NCI-H1048 (cell line): ENCODE measurements at places on chromosomes 3 and 15.

DNA sequence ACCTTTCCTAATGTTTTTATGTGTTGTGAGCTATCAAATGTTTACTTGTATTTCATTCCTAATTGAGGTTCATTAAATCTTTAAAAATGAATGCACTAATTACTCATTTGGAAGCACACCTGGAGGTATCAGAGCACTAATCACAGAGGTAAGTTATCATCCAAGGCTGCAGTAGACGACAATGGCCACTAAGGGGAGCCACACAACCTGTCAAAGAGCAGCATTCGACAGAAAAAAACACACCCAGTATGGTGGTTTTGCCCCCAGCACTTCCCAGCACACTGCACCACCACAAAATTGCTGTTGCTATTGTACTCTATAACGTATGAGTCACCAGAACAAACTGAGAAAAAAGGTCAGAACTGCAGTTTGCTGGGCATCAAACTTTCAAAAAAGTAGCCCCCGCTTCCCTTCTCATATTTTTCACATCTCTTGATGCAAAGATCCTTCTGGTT, 205.9 kb upstream of the IGF1R start:
- peak; percentile 63 for DNase-seq

DNA sequence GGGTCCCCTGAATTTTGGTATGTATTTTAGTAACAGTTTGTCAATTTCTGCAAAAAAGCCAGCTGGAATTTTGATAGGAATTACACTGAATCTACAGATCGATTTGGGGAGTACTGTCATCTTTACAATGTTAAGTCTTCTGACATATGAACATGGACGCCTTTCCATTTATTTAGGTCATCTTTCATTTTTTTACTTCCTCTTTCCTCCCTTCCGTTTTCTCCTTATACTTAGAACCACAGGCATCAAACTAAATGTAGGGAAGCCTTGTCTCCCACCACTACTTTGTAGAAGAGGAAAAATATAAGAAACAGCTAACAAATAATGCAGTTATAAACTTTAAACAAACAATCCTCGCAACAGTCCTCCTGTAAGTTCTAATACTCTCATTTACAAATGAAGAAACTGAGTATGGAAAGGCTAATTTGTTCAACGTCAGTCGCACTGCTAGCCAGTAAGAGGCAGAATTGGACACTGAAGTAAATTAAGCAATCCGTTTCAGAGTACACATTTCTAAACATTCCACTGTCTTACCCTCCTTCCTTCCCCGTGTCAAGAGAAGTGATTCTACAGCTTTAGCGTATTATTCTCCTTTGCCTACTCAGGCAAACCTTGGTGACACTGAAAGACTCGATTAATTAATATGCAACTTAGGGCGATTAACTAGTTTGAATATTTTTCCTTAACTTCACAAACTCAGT, 25.6 kb downstream of the RHOA start:
- no peak for DNase-seq

- no peak for DNase-seq
These were observed 874 bp downstream of the ZNF662 start for GRCh38 chr3:42906848-42907183.

GRCh38 chr3:25911525-25912295, 121.8 kb downstream of the OXSM start:
- no peak for DNase-seq

DNA sequence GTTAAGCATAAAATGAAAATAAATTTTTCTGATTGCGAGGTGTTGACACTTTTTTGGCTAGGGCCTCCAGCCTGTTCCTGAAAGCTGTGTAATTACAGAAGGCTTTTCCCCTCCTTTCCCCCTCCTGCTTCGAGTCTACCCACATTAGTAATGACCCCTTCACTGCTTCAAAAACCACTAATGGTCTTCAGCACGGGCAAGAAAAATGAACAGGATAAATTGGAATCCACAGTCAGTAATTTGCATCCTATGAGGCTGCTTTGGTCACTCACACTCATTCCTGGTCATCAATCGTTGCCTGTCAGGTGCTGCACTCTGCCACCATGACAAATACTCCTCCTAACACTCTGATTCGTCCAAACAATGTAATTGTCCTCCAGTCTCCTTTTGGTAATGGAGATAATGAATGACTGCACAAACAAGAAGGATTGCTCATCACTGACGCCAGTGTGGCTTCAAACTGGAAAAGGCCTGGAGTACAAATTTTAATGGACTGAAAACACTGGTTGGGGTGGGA, 148.6 kb downstream of the MEIS2 start:
- no peak for DNase-seq

DNA sequence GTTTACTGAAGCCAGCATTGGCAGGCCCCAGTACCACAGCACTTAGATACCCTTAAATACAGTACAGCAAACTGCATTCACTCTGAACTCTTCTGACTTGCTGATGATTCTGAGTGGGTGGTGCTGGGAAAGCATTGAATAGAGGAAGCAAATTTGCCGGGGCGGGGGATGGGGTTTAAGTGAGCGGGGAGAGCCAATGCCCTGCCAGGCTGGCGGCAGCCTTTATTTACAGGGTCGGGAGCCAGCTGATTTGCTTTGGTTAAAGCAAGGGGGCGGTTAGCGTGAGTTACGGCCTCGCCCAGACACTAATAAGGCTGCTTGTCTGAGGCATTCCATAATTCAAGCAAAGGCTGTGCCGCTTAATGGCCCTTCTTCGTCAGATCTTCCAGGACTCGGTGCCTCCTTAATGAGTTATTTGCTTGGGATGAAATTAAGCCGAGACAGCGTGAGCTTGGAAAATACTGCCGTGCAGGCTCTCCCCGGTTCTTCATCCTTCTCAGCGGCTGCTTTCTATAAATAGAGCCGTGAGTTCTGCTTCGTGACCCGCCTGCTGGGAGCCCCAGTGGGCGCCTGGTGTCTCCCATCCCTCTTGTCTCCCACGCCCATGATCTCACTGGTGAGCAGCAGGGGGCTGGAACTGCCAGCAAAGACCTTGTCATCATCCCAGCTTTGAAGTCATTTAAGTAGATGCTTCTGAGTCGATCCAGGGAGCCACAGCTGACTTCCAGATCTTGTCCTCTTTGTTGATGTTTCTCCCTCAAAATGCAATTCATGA, 25.8 kb downstream of the SPSB4 start:
- no peak for DNase-seq

- no peak for DNase-seq
These were observed 205.8 kb upstream of the IL12A start for GRCh38 chr3:159782724-159783421.

GRCh38 chr3:152209060-152209459, 59.7 kb upstream of the MBNL1 start:
- DNase-seq: no peak

DNA sequence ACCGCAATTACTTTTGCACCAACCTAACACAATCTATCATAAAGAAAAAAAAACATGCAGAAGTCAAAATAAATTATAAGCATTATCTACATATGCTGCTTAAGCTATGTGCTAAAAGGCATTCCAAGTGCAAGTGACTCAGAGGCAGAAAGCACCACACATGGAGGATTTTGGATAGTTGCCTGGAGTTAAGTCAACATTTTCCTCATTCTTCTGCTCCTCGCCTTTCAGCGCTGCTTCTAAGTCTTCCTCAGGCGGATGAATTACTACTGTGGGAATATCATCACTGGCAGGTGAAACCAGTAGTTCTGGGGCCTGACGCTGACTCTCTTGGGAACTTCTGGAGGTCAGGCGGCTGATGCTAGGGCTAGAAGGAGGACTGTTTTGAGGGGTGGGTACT, 53.1 kb downstream of the SLC4A7 start:
- DNase-seq: no peak

DNA sequence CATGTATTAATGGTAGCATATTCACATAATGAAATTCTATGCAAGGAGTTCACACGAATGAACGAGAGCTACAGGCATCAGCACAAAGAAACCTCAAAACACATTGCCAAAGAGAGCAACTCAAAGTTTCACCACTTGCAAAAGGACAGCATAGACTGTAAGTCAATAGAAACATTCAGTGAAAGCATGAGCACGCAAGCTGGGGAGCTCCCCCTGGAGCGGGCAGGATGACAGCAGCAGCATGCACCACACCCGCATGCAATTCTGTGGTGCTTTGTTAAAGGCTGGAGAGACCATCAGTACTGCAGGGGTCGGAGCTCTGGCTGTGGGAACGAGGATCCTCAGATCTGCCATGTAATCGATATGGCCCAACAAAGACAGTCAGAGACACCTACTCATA, 18.7 kb downstream of the OCA2 start:
- no peak for DNase-seq

DNA sequence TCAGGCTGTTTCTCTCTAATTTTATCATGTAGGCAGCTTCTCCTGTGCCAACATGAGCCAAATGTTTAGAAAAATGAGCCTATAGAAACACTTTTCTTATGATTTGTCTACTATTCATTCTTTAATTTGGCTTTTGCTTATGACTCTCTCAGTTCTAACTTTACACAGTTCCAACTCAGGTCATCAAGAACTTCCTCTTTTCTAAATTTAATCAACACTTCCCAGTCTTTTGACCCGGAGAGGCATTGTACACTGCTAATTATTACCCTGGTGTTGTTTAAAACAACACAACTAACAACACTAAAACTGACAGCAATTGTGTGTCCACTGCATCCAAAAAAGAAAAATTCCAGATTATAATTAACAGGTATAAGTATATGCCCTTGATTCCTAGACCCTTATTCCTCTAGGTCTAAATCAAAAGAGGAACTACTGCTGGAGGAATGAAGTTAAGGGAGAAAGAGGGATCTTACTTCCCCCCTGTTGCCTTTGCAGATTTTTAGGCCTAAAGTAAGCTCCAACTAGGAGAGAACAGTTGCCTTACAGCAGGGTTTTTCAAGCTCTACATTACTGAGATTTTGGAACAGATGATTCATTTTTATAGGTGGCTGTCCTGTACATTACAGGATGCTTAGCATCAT, 332.2 kb upstream of the GOLIM4 start:
- no peak for DNase-seq

- no peak for DNase-seq
These were observed 49.7 kb downstream of the LRTM1 start for GRCh38 chr3:54878145-54878544.

GRCh38 chr3:192833177-192833890, 84.3 kb downstream of the MB21D2 start:
- DNase-seq: no peak

DNA sequence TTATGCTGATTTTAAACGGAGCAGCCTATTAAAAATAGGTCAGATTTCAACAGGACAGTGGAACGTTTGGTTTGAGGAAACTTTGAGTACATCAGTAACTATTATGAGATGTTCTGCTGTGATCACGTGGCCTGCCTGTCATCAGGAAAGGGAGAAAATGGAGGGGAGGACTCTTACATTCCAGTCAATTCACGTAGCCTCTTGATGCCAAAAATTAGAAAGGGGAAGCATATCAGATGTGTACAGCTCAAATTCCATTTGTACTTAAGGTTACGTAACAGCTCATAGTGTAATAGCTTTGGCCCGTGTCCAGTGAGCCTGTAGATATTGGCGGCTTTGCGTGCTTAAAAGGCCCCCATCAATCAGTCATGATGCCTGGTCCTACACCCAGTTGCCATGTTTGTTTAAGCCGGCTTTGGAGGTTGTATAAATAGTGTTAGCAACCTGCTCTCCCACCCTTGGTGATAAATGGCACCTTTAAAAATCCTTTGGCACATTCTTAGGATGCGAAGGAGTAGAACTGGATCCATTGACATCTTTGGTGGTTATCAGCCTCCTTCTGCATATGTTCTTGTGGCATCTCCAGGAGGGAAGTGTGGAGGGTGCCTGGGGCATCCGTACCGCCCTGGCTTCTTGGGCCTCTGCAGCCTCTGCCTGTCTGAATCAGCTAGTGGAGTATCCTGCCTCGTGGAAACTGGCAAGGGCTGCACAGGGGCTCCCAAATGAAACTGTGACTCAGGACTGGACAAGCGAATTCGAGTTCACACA, 163.9 kb downstream of the THSD4 start:
- no peak for DNase-seq

DNA sequence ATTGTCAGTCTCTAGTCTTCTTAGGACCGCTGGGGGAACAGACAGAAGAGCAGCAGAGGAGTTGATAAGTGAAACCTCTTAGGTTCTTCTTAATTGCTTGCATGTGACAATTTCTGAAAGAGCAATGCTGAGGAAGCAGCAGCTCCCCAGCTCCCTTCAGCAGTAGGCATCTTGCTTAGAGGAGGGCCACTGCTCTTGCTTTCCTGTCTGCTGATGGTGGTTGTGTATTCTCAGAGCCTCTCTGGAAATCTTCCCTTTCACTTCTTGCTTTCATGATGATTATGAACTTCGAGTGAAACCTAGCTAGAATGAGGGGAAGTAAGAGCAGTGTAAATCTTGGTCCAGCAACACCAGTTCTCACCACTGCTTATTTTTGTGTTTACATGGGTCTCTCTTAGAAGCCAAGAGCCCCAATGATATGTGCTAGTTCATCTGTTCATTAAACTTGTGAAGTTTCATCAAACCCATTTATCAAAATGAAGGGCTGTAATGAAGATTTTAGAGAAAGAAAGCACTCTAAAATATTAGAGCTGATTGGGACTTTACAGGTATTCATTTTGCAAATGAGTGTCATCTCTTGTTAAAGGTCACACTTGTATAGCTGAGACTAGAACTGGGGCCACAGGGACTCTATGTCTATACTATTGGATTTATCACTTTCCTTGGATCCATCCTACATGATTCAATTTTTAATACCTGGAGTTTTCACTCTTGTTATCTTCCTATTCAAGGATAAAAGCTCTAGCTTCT, 246.7 kb downstream of the LPP start:
- DNase-seq: no peak

- no peak for DNase-seq
These were observed 371 bp upstream of the CLSTN2 start for GRCh38 chr3:139934613-139935015.

GRCh38 chr3:127263586-127264231, 24.1 kb downstream of the PRR20G start:
- DNase-seq: no peak

- DNase-seq: no peak
These were observed 360.4 kb upstream of the ROBO2 start for GRCh38 chr3:76679541-76679940.

GRCh38 chr3:156561533-156561932, 6.6 kb upstream of the SSR3 start:
- DNase-seq: no peak

DNA sequence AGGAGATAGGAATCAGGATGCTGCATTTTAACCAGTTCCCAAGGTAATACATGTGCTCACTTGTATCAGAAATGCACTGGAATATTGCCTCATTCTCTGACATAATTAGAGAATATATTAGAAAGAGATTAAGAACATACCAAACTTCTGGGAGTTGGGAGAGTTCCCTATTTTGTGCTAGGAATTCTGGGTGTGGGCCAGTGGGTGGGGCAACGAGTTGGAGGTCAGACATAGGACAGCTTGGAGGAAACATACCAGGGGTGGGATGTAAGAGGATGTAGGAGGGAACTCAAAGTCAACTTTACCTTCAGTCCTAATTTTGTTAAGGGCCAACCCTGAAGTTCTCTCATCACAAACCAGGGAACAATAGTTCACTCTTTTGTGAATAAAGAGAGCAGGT, 83.6 kb downstream of the SLC7A14 start:
- DNase-seq: no peak
